Fibroblast of skin of left quadriceps (primary cell): ENCODE measurements at places on chromosomes 3 and 15.

DNA sequence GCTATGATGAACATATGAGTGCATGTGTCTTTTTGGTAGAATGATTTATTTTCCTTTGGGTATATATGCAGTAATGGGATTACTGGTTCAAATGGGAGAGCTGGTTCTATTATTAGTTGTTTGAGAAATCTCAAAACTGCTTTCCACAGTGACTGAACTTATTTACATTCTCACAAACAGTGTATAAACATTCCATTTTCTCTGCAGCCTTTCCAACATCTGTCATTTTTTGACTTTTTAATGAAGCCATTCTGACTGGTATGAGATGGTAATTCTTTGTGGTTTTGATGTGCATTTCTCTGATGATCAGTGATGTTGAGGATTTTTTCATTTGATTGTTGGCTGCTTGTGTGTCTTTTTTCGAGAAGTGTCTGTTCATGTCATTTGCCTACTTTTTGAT is 1124.2 kb downstream of the NAALADL2 start:
- DNase-seq, result peak; percentile 50

DNA sequence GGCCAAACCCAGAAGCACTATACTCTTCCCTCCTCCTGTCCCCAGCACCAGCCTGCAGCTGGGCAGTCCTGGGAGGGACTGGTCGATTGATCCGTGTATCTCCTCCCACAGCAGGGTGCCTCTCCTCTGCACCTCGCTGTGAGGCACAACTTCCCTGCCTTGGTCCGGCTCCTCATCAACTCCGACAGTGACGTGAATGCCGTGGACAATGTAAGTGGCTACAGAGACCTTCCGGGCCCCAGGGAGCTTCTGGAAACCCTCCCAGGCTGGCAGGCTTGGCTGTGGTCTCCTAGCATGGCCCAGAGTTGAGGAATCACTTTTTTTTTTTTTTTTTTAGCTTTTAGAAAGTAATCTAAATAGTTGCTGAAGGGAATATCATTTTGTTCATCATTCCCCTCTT is 30.7 kb downstream of the ANKDD1A start:
- no peak for DNase-seq

- peak; percentile 30 for DNase-seq
These were observed 61.2 kb downstream of the THBS1 start for GRCh38 chr15:39642011-39642640.

GRCh38 chr15:40397688-40398412 is 7.7 kb upstream of the IVD start:
- no peak for DNase-seq

DNA sequence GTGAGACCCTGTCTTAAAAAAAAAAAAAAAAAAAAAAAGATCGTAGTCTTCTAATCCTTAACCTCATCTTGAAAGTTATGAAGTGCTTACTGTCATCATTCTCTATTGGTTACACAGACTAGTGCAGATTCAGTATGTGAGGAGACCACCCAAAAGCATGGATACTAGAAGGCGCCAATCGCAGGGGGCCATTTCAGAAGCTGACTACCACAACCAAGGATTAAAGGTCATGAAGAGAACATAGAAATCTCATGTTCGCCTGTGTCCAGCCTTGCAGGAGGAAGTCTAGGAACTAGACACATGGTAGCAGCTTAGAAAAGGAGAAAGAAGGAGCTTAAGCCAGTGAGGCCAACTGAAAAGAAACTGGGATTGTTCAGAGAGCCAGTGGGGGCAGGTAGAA is 207.8 kb downstream of the THSD4 start:
- DNase-seq, result no peak

- DNase-seq, result no peak
These were observed 100.1 kb downstream of the VGLL3 start for GRCh38 chr3:86890741-86891396.

- DNase-seq, result no peak
These were observed 3.9 kb downstream of the MST1R start for GRCh38 chr3:49899815-49900214.

DNA sequence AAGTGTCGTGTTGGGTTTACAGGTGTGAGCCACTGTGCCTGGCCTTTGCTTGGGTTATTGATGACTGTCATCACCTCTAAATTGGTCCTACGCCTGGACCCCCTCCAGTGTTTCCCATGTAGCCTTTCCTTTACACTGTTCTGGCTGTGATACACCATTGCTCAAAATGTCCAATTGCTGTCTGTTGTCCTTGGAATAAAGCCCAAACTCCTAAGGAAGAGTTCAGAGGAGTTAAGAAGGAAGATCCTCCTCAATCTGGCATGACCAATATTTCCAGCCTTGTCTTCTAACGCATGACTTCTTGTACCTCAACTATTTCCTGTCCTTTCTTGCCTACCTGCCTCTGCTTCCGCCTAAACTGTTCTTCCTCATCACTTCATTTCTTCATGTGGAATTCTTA is 113.1 kb downstream of the POLR2M start:
- no peak for DNase-seq

DNA sequence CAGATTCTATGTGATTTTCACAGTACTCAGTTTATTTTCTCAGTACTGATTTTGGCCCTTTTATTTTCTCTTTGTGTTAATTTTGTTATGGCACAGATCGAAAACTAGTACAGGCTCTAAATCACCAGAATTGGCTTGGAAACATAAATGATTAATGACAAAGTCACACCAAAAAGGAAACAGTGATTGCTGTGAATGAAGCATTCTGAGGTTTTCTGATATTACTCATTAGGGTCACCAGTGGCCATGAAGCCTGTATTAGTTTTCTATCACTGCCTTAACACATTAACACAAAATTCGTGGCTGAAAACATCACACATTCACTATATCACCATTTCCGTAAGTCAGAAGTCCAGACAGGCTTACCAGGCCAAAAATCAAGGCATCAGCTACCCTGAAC is 343.0 kb upstream of the THRB start:
- no peak for DNase-seq

DNA sequence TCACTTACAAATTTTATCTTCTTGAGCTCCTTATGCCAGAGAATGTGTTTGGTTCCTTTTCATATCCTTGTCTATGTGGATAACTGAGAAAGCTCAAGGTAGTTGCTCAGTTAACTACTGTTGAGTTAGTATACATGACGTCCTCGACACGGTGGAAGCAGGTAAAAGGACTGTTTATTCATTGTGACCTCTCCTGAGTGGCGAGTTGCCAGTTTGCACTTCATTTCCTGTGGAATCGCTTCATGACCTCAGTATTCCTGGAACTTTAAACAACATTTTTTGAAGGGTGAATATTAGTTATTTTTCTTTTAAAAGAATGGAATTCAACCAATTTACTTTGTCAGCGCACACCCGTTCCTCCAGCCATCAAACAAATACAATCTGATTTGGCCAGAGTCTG is 1.2 kb upstream of the TPRG1 start:
- no peak for DNase-seq

DNA sequence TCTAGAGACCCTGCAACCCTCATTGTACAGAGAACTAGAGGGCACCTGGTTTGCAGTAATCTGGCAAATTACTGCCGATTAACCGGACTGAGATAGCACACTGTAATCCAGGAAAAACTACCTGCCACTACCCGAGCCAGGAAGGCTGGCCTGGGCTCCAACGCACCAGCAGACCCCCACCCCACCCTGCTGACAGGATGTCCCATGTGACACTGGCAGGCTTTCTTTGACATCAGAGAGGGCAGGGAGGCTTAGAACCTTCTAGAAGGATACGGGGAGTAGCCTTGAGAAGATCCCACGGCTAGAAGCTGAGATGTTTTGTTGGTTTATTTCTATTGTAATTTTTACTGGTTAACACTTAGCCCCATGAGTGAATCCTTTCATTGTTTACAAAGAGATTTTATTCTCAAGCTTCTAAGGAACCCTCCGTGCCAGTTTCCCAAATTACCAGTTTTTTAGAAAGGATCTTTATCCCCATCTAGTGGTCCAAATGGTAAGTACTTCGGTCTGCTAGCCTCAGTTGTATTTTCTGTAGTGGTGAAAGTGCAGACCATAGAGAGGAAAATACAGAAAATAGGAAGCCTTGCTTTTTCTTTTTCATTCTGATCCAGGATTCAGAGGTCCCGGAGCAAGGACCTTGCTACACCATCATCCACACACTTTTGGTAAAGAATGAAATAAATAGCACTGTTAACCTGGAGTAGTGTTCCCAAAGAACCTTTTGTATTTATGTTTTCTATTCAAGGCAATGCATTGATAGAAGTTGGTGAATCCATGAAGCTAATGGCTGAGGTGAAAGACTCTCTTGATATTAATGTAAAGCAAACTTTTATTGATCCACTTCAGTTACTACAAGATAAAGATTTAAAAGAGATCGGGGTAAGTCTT is 81.9 kb upstream of the ADAMTSL3 start:
- peak; percentile 14 for DNase-seq

DNA sequence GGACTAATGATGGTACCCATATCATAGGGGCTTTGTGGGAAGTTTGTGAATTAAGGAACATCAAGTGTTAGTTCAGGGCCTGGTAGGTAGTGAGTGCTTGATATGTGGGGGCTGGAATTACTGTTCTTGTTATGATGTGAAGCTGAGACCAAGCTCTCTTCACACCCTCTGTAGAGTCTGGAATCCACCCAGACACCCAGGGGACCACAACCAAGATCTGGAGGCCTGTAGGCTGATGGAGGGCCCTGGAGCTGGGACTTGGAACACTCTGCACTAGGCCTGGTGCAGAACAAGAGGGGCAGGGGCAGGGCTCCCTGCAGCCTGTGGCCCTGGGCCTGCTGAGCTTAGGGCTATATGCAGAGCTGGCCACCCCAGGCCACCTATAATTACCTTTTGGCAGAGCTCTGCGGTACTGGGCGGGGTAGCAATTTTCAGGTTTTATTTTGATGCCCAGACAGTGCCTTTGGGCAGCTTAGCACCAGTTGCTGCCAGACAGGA is 13.1 kb upstream of the PRKCD start:
- DNase-seq, result no peak

- no peak for DNase-seq
These were observed 31.7 kb downstream of the SLC4A7 start for GRCh38 chr3:27452368-27453090.

GRCh38 chr3:122457706-122458105 is 41.8 kb upstream of the WDR5B start:
- DNase-seq, result no peak

DNA sequence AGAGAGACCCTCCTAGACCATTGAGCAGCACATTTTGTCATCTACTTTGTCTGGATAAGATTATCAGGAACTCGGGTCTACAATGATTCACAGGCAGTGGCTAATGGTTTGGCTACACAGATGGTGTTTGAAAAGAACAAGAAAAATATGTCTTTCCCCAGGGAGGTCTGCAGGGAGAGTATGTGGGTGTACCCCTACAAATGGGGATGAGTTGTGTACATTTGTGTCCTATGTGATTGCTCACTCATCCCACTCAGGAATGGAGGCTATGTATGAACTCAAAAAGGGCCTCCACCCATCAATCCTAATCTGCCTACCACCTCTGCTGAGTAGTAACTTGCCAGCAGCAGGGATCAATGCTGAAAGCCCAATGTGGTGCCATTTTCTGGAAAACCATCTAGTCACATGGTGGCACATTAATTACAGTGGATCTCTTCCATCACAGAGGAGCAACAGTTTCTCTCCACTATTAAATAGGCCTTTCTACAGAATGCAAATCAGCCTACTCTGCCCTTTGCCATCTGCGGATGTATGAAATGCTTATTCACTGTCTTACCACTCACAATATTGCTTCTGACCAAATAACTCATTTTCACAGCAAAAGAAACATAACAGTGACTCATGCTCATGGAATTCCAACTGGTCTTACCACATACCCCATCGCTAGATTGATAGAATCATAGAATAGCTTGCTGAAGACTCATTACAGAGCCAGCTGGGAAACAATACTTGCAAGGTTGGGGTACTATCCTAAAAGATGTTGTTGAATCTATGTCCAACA is 48.3 kb upstream of the TRIM42 start:
- peak; percentile 62 for DNase-seq

GRCh38 chr3:73633916-73634344 is 9.2 kb upstream of the PDZRN3 start:
- DNase-seq, result no peak

DNA sequence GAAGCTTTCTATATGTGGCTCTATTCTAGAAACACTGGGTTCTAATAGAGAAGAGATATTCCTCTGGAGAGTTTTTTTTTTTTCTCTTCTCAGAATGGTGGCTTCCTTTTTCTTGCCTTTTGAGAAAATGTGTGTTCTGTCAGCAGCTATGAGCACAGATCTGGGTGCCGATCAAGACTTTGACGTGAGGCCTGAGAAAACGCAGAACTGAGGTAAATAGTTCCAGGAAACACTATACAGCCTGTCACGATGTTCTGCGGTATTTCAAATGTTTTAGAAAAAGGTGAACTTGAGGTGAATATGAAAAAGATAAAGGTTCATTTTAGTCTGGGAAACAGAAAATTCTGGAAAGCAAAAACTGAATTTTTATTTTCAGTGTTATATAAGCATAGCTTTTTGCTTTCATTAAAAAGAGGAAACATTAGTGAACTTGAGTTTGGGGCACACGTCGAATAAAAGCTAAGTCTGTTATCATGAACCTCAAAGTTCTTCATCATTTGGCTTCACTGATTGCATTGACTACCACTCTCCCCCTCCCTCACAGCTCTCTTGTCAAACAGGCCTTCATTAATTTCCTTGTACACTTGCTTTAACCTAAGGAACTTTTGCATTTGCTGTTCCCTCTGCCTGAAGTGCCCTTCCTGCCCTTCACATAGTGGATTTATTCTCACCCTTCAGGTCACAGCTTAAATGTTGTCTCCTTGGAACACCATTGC is 265.1 kb downstream of the NFKBIZ start:
- no peak for DNase-seq

DNA sequence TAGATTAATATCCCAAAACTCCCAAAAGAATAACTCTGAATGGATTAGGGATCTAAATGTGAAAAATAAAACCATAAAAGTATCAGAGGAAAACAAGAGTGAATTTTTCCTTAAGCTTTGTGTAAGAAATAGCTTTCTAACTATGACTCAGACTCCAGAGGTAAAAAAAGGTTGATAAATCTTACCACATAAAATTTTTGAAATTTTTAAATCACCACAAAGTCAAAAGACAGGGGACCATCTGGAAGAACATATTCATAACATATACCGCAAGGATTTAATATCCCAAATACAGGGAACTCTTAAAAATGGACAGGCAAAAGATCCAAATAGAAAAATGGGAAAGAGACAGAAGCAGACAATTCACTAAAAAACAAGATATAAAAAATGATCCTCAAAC is 145.0 kb downstream of the ARNT2 start:
- peak; percentile 86 for DNase-seq

DNA sequence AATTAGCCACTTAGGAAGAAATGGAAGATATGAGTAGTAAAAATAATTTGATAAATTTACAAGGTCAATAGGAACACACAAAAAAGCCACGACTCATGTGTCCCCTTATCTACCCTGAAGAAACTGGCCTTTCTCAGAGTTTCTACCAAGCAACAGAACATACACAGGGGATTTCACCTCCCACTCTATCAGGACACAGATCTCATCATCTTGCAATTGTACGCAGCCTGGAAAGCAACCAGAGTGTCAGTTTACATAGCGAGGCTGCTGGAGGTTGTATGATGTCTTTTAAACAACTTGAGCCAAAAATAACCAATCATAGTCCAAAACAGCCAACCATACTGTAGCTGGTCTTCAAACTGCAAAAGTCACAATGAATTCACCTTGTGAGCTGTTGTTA is 19.7 kb upstream of the LMOD3 start:
- DNase-seq, result no peak
